Mesothelial cell of epicardium (in vitro differentiated cells): ENCODE measurements at places on chromosomes 12 and 14.

DNA sequence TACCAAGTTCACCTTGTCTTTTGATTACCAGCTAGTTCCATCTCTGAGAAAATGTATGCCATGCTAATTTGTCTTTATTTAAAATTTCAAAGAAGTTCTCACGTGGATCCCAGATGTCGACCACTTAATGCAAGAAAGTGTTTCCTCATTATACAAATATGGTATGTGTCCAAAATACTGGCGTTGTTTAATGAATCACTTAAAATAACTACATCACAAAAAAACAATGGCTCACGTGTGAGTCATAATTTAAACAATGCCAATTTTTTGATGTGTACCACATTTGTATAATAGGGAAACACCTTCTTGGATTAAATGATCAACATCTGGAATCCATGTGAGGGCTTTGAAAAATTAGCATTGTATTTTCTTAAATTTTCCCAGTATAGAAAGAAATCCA lies 40.8 kb downstream of the DBX2 start:
- no peak for DNase-seq

- DNase-seq: no peak
These were observed 132.6 kb downstream of the ITPR2 start for GRCh38 chr12:26700430-26700829.

DNA sequence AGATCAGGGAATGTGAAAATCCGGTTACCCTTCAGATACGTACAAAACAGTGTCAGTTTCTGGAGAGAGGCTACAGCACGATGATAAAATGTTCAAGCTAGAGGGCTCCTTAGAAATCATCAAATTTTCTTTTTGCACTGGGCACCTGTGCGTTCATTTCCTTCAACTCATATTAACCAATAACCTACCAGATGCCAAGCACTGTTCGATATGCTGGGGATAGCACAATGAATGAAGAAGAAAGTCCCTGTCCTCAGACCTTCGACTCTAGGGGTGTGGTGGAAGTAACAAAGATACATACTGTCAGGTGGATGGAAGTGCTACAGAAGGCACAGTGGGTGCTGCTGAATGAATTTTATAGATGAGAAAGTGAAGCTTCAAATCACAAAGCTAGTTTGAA lies 172.3 kb downstream of the FOXN3 start:
- no peak for DNase-seq

- DNase-seq: no peak
These were observed 11.4 kb downstream of the TMEM116 start for GRCh38 chr12:112001576-112001975.

- no peak for DNase-seq
These were observed 43.9 kb upstream of the RNASE1 start for GRCh38 chr14:20846560-20846959.

- DNase-seq: no peak
These were observed 14.9 kb downstream of the LTA4H start for GRCh38 chr12:96020314-96021003.

GRCh38 chr12:1635301-1636095 lies 6.5 kb downstream of the WNT5B start:
- DNase-seq: no peak

DNA sequence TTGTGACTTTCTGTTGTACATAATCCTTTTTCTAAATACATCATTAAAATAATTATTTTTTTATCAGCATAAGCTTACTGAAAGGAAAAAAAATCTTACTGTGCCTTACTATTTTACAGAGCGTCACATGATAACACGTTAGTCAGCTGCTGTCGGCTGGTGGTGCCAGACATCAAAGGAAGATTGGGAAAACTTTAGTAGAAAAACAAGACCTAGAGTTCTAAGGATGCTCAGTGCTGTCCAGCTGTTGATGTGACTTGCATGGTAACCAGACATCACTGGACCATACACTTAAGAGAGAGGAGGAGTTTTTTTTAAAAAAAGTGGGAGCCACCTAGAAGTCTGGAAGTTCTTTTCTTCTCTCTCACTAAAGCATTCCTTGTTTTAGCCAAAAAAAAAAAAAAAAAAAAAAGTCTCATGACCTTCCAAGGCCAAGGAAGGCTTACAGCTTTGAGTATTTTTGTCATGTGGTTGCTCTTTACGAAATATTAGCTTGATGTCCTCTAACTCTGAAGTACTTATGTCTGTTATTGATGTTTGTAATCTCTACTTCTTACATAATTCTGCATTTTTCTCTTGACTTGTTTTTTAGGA lies 4.5 kb downstream of the RASSF8 start:
- DNase-seq: no peak

DNA sequence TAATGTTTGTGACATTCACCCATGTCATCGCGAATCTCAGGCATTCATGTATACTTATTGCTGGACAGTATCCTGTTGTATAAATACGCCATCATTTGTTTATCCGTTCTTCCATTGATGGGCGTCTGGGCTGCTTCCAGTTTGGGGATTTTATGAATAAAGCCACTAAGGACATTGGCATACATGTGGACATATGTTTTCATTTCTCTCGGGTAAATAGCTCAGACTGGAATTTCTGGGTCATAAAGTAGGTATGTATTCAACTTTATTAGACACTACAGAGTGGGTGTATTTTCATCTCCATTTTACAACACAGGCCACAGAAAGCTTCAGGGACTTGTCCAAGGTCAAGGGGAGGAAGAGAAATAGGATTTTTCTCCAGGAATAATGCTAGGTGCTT lies 48.9 kb downstream of the HRK start:
- DNase-seq: no peak

- no peak for DNase-seq
These were observed 59.6 kb downstream of the PRKCH start for GRCh38 chr14:61380984-61381383.

DNA sequence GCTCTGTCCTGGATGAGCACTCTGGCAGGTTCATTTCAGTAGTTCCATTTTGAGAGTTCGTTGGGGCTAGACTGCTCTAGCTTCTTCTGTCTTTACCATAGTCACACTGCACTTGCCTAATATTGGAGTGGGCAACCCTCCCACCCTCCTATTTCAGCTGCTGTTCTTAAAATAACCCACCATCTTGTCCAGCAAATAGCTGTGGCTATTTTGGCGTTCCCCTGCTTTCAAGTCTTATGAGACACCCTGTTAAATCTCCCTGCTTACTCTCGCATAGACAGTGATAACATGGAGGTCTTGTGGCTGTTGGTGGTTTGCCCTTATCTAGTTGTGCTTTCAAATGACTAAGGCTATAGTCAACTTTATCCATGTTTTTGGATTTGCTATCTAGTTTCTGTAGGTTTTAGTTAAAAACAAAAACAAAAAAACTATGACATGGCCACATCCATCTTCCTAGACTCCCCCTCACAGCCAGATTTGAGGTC lies 65.5 kb downstream of the LRP6 start:
- DNase-seq: no peak

- peak; percentile 52 for DNase-seq
These were observed 14.2 kb upstream of the CALM1 start for GRCh38 chr14:90382491-90383125.

DNA sequence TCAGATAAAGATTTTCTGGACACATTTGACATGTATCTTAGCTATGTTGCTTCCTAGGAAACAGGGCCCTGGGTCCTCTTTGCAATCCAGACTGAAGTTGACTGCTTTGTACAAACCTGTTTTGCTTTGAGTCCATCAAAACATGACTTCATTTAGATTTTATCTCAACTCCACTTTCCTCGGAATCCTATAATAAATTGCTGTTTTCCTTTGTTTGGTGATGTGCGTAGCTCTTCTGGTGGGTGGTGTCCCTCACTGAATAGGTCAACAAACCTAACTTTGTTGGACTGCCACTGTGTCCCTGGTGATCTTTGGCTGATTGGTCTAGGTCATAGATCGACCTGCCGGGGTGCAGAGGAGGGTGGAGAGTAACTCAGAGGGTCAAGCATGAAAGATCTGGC lies 735 bp upstream of the P2RX7 start:
- no peak for DNase-seq

DNA sequence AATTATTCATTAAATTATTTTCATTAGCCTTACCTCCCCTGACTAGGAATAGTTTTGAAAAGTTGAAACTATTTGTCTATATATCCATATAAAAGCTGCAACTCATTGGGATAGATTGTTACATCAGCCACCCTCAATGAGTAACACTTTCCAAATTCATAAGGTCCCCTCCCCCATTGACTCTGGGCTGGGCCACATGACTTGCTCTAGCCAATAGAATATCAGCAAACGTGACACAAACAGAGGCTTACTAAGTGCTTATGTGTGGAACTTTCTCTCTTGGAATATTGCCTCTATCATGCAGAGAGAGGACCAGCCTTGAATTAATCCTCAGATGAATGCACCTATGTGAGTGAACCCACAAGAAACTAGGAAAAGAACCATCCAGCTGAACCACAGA lies 213.7 kb downstream of the CCDC59 start:
- no peak for DNase-seq

- no peak for DNase-seq
These were observed 822 bp upstream of the POU6F1 start for GRCh38 chr12:51218607-51219161.

DNA sequence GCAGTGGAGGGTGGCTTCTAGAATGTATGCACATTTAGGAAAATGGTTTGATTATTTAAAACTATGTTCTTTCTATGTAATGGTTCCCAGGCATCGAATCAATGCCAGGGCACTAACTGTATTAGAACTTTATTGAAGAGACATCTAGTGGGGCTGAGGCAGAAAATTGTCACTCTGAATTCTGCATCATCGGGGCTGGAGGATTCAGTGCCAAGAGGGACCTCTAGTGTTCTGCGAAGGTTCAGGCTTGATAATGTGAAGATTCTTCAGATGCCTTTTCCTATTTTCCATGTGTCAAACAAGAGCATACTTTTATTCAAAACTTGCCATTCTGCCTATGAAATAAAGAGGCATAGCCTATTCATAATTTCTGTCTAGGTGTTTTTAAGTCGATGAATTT lies 146.3 kb downstream of the CAND1 start:
- no peak for DNase-seq

DNA sequence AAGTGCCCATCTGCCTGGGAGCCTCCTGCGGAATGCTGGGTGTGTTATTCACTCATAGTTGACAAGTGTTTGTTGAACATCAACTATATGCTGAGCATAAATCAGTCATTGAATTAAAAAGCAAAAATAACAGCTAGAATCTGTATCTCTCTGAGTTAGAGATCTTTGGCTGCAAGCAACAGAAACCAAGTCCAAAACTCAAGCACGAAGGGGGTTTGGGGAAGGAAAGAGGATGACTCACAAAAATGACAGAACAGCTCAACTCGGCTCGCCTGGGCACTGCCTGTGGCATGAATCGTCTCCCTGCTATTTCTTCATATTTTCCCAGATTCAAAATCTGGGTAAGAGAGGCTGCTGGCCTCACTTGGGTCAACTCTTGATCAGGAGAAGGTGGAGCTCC lies 72.6 kb upstream of the NCOR2 start:
- DNase-seq: no peak

GRCh38 chr14:51370758-51371386 lies 130.8 kb downstream of the TMX1 start:
- DNase-seq: no peak

DNA sequence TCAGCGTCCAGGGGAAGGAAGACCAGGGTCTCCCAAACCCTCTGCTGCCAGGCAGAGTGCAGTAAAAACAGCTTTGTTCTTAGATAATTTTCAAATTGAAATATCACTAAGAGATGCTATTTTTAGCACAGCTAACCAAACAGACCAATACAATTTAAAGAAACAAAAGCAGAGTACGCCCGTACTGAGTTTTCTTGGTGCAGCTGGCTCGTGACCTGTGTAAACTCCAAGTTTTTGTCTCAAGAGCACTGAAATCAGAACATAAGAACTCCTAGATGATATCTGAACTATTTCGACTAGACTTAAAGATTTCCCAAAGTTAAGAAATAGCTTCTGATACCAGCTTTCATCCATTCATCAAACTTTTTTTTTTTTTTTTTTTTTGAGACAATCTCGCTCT lies 10.3 kb downstream of the ARF3 start:
- no peak for DNase-seq

DNA sequence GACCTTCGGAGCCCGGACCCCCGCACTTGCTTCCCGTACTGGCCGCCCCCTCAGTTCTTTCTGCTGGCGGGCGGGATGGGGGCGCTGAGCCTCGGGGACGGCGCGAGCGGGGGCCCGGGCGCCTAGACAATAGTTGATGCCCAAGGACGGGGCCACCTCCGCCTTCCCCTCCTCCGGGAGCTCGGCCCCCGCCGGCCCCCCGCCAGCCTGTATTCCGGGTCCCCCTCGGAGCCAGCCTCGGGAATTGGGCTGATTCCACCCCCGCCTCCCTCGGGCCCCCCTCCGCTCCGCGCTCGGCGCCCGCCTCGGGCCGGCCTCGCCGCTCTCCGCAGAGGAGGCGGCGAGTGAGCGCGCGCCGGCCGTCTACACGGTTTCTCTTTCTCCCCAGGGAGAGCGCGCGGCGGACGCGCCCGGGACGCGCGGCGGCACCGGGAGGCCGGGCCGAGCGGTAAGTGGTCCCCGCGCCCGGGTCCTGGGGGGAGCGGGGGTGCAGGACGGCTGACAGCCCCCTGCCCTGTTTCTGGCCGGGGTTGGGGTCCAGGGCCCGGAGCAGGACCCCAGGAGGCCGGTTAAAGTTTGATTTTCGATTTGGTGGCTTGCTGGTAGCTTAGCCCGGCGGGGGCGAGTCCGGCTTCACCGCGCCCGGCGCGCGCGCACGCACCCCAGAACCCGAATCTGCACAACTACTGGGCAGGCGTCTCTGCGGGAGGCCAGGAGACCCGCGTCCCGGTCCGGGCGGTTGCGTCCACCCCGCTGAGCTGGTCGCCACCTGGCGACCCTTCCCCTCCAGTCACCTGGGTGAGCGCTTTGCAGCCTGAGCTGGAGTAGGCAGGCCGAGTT lies 413.7 kb downstream of the PCNX1 start:
- peak; percentile 46 for DNase-seq

- no peak for DNase-seq
These were observed 13.6 kb downstream of the PLEKHG3 start for GRCh38 chr14:64717870-64718269.

- DNase-seq: no peak
These were observed 323.5 kb downstream of the DAD1 start for GRCh38 chr14:22265319-22266141.

DNA sequence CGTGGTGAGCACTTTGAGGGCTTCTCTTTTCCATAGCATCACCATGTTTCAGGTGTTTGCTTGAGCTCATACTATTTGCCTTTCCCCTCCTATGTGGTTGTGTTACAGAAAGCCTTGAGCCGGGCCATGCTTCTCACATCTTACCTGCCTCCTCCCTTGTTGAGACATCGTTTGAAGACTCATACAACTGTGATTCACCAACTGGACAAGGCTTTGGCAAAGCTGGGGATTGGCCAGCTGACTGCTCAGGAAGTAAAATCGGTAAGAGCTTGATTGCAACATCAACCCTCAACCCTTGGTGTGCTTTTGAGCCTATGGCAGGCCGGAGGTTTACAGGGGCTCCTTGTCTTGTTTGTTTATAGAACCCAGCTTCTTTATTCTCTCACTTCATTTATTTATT lies 8.1 kb downstream of the LETMD1 start:
- no peak for DNase-seq
